Cerebellar cortex (tissue), 1 donor: ENCODE measurements at places on chromosomes 7 and 10.

- DNase-seq, result no peak
Measured at GRCh38 chr10:73858750-73859427, 15.5 kb downstream of the CAMK2G start.

DNA sequence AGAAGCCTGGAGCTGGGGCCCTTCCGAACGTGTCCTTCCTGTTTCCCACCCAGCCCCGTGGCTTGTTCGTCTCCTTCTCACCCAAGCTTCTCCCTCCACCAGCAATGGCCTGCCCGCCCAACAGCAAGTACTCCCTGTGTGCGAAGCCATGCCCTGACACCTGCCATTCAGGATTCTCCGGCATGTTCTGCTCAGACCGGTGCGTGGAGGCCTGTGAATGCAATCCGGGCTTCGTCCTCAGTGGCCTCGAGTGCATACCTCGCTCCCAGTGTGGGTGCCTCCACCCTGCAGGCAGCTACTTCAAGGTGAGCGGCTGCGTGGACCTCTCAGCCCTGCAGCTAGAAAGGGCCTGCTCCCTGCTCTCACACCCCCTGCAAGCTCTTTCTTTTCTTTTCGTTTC, 31.9 kb downstream of the ZAN start:
- no peak for DNase-seq

- no peak for DNase-seq
Measured at GRCh38 chr7:92437956-92438491, 9.3 kb upstream of the GATAD1 start.

GRCh38 chr10:50310560-50311174, 59.4 kb upstream of the ASAH2 start:
- no peak for DNase-seq

DNA sequence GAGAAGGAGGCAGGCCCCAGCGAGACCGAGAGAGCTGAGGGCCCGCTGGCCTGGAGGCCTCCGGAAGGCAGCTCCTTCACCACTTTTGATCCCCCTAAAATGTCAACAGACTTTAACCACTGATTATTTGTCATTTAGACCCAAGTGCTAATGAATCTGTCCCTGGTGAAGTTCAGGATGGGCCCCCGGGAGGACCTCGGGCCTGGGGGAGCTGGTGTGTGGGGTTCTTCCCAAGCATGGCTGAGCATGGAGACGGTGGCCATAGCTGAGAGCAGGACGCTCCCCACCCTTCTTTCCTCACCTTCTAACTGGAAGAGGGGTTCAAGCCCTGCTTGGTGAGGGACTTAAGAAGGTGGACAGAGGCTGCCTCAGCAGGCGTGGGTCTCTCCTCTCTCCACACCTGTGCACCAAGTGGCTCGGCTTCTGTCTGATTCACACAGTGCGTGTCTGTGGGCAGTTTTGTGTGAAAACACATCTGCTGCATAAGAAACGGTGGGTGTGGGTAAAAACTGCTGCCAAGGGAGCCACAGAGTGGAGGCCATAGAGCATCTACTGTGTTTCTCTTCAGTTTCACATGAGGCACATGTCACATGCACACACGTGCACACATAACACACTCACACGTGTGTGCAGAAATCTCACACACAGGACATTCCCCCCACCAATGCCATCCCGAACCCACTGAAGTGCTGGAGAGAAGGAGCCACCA, 53.5 kb upstream of the VIPR2 start:
- no peak for DNase-seq
